ENCODE measurements at places on chromosomes 1 and 21.

GRCh38 chr1:53465023-53465957, 6.1 kb downstream of the DMRTB1 start:
- DNase-seq = no peak

- DNase-seq = no peak
Measured at GRCh38 chr1:19390166-19390850, 78.2 kb downstream of the SLC66A1 start.

- no peak for DNase-seq
Measured at GRCh38 chr1:219160967-219161366, 12.7 kb upstream of the LYPLAL1 start.

GRCh38 chr1:41038110-41038509, 16.6 kb upstream of the SLFNL1 start:
- DNase-seq = no peak

GRCh38 chr1:156815307-156815826, 1.3 kb downstream of the SH2D2A start:
- DNase-seq = no peak

- no peak for DNase-seq
Measured at GRCh38 chr21:34092262-34092921, 19.0 kb downstream of the MRPS6 start.

GRCh38 chr1:185388346-185388745, 71.3 kb upstream of the IVNS1ABP start:
- DNase-seq = no peak

GRCh38 chr1:21585037-21585436, 75.8 kb downstream of the ALPL start:
- DNase-seq = no peak

GRCh38 chr1:91765880-91766443, 120.0 kb downstream of the TGFBR3 start:
- no peak for DNase-seq

DNA sequence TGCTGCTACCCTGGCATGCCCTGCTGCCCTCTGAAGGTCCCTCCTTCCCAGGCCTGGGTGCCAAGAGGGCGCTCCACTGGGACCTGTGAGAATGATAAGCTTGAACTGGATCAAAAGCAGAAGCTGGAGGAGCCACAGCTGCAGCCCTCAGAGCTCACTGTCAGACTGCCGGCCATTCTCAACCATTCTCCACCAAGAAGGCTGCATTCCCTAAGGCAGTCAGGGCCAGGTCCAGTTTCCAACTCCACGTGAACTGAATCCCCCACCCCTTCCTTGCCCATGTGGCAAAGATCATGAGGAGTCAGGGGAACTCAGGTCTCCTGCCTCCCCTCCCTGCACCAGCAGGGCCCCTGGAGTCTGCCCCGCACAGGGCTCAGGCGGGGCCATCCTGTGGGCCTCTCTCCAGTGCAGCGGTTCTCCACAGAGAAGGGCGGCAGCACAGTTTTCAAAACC, 19.5 kb downstream of the SLC1A7 start:
- no peak for DNase-seq

- DNase-seq = no peak
Measured at GRCh38 chr21:33185852-33186251, 43.9 kb upstream of the IFNAR2 start.

- DNase-seq = peak; percentile 5
Measured at GRCh38 chr1:207828485-207829158, 76.8 kb downstream of the CD46 start.

DNA sequence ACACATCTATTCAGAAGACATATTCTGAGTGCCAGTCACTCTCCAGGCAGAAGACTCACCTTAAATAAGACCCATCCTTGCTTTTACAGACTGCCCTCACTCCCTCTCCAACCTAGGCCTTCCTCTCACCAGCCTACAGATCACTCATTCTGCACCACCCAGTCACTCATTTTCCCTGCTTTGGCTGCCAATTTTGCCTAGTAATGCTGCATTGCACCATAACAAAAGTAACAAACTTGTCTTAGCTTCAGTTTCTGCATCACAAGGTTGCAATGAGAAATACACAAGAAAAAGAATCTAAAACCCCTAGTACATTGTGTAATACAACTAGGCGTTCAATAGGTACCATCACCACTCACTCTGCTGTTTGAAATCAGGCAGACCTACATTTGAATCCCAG, 292.4 kb downstream of the PLPP3 start:
- no peak for DNase-seq

GRCh38 chr1:234965111-234965510, 163.5 kb downstream of the TOMM20 start:
- DNase-seq = no peak

GRCh38 chr1:71448444-71448843, 367.6 kb upstream of the ZRANB2 start:
- no peak for DNase-seq

GRCh38 chr1:107976431-107976830, 11.5 kb upstream of the VAV3 start:
- no peak for DNase-seq

DNA sequence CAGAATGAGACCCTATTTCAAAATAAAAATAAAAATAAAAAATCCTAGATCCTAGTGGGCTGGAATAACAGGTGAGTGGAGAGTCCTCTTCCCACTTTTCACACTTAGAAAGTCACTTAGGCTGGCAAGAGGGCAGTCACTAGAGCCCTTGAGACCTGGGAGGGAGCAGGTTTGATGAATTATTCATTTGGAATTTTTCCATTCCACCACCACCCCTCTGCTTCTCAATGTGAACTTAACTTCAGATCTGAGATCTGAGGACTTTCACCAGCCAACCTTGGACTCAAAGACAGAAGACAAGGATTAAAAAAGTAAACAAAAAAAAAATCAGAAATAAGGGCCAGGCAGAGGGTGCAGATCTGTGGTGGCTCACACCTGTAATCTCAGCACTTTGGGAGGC, 16.5 kb downstream of the AKR7A3 start:
- DNase-seq = no peak

DNA sequence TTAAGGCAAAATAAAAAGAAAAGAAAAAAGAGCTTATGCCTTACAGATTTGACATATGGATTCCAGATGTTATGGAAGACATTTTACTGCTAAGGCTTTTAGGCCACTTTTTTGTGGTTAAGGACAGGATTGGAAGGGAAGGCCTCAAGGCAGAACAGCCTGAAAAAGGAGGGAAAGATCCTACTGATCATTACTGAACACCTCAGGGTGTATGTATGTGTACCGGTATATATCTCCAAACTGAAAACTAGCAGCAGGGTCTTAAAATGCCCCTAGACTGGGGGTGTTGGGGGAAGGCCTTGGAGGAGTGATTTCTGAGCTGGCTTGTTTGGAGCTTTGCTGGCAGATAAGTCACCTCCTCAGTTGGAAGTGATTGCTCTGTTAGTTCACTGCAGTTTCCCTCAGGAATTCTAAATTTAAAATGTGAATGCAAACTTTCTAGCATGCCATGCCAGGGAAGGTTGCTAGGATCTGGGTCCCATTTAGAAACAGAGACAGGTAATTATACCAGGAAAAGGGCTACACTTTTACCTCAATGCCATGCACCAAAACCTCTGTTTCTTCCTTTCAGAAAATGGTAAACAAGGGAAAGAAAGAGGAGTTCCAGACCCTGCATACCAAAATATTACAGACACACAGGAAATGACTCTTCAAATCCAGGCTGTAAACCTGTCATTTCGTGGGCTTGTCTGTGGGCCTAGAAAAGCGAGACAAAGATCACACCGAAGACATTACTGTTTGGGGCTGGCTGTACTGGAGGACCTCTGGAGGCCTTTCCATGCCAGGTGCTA, 15.0 kb downstream of the C1orf52 start:
- no peak for DNase-seq

DNA sequence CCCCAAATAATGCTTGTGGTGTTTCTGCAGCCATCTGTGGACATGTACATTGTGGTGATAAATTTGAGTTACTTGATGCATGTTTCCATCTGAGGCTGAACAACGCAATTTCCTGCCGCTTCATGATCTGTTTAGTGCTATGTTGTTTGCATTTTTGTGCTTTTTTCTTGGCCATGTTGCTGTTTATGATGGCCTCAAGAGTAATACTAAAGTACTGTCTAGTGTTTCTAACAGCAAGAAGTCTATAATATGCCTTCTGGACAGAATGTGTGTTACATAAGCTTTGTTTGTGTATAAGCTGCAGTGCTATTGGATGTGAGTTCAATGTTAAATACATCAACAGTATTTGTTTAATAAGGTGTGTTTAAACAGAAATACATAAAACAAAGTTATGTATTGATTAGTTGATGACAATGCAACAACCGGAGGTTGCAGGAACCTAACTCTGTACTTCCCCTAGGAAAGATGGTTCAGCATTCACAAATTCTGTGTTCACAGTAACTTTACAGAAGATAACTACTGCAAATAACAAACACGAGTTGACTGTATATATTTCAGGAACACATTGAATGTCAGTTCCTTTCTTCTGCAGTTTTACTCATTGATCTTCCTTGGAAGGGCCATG, 114.8 kb upstream of the USP24 start:
- no peak for DNase-seq

DNA sequence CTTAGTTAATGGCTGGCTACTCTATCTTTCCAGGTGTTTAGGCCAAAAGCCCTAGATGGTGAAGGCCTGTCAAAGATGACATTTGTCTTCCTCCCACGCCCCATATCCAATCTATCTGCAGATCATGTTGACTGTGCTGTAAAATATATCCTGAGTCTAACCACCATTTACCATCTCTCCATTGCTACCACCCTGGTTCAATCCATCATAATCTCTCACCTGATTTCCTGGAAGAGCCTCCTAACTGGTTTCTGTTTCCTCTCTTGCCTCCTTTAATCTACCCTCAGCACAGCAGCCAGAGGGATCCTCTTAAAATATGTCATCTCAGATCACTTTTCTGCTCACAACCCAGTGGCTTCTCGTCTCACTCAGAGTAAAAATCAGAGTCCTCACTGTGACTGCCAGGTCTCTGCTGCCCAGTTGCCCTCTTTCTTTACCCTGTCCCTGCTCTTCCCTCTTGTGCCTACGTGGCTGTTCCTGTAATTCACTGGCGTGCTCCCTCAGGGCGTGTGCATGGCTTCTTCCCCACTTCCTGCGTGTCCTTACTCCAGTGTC, 17.8 kb downstream of the TMEM50A start:
- no peak for DNase-seq

DNA sequence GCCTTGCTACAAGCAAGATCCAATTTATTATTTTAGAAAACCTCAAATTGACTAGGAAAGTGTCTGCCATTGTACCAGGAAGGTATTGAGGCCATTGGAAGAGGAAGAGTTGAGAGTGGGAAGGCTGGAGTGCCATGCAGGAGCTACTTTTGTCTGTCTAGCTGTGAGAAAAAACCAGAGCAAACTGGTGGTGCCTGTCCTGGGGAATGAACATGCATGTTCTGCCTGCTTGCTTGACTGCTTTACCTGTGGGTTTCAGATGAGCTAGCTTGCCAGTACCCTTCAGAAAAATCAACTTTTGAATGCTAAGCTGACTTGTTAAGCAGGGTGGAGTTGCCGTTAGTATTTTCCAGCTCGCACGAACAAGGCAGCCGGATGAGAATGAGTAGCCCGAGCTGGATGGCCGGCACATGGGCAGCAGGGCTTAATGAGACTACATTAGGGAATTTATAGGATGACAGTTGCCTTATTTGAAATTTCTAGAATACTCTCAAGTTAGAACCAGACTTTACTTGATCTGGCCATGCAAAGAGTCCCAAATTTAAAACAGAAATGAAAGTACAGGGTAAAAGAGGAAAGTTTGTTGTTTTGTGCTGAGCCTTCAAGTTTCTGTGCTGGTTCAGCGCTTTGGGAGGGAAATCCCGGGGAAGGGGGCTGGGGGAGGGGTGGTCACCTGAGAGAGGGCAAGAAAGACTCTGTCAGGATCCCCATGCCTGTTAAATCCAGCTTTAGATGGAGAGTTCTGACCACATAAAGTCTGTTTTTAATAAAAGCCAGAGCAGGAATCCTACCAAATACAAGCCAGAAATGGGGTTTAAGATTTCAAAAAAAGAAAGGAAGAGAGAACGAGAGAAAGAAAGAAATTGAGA, 29.6 kb upstream of the C1orf105 start:
- DNase-seq = no peak

GRCh38 chr1:192003295-192004077, 154.8 kb upstream of the RGS18 start:
- no peak for DNase-seq

GRCh38 chr1:244273845-244274619, 177.7 kb downstream of the ADSS2 start:
- DNase-seq = no peak

GRCh38 chr1:29117381-29117780, 6.3 kb downstream of the TMEM200B start:
- no peak for DNase-seq

GRCh38 chr1:212622467-212622866, 13.9 kb downstream of the ATF3 start:
- DNase-seq = no peak

Measured in NCI-H1930 (cell line).